ENCODE measurements at places on chromosomes 12 and 14. TPM values are rescaled to one million over a fixed set of nuclear protein-coding genes. Genes with fewer than 3 reads are reported as not detected.

Gene CCDC197
- total RNA-seq = not detected

Gene RASSF8
- total RNA-seq = 52.8 TPM

Gene SLC10A1
- total RNA-seq = not detected

DNA sequence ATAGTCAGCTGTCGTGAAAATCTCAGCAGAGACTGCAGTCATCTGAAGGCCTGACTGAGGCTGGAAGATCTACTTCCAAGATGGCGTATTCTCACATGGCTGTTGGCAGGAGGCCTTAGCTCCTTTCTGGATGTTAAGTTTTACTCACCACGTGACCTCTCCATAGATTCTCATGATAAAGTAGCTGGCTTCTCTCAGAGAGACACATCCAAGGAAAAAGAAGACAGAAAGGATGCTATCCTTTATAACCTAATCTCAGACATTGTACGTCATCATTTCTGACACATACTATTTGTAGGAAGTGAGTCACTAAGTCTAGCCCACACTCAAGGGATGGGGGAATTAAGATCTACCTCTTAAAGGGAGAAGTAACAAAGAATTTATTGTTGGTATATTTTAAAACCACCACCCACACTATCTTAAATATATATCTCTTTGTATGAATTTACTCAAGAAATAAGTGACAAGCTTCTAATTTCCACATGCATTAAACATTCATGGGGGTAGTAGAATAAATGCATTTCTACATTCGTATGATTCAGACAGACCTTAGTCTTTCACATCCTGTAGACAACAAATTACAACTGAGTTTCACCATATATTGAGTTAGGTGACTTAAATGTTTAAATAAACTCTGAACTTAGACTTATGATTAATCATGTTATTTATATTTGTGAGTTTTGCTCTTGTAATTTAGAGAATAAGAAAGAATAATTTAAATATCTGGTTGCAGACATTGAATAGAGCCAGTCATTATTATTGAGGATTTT, 411.0 kb downstream of the LRIG3 start:
- no peak overlapping the region for H3K4me3 ChIP-seq
- DNase-seq = no peak
- no peaks in the 10 kb centered on the region for H3K27me3 ChIP-seq
- no peak overlapping the region for H3K27ac ChIP-seq
- H3K4me1 ChIP-seq = no peaks in the 10 kb centered on the region

DNA sequence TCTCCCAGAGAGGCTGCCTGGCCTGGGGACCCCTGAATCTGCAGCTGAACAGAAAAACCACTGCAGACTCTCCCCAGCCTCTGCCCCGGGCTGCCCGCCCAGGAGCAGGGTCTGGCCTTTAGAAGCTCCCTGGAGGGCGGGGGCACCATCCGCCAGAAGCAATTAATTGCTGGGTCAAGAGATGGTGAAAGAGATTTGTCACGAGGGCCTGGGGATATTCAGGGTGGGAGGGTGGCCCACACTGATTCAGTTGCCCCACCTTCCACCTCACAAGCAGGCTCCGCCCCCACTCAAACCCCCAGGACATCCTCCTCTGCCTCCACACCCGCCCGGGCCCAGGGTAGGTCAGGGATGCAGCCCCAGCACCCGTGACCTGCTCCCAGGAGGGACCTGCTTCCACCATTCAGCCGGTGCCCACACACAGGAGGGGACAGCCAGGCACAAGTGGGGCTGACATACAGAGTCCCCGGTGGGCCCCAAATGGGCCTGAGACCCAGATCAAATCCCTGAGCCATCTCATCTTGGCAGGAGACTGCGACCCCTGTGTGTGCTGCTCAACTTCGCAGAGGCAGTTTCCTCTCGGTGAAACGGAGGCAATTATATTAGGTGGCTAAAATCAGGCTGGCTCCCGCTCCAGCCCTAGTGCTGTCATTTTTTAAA, 23.0 kb downstream of the NCOR2 start:
- H3K27me3 ChIP-seq = no peaks in the 10 kb centered on the region
- no peaks in the 10 kb centered on the region for H3K36me3 ChIP-seq
- H3K4me3 ChIP-seq = no peak overlapping the region
- peak overlapping the region; percentile 34 for H3K27ac ChIP-seq

DNA sequence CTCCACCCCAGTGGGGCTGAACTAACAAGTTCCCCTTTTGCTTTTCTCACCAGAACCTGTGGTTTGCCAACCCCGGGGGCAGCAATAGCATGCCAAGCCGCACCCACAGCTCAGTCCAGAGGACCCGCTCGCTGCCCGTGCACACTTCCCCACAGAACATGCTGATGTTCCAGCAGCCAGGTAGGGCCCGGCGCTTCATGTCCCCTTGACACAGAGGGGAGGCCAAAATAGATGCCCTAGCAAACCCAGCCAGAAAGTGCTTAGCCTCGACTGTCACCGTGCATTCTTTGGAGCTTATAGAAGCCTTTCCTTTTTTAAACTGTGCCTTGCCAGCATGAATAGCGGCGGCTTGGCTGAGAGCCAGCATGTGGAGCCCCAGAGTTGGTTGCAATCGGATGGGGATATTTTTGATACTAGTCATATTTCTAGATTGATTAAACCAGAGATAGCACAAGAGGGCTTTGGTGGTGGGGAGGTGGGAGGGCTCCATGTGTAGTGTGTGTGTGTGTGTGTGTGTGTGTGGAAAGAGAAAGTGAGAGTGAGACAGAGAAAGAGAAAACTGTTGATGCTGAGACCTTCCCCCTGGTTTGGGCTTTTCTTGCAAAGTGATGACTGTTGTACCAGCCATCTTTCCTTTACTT, 126.1 kb downstream of the GCH1 start:
- DNase-seq = no peak
- H3K36me3 ChIP-seq = no peaks in the 10 kb centered on the region
- H3K4me1 ChIP-seq = peaks cover 15% of the 10 kb centered on the region
- H3K27me3 ChIP-seq = no peaks in the 10 kb centered on the region
- H3K27ac ChIP-seq = no peak overlapping the region

GRCh38 chr14:88802596-88802995, 9.8 kb upstream of the EML5 start:
- no peak for DNase-seq

Measured in kidney (tissue), 22 donors.